Stimulated activated CD8-positive, alpha-beta memory T cell treated with anti-CD3 and anti-CD28 coated beads, Interleukin-4, amount 100 ng/mL, for 24 hours (primary cell): ENCODE measurements at places on chromosomes 12 and 14.

DNA sequence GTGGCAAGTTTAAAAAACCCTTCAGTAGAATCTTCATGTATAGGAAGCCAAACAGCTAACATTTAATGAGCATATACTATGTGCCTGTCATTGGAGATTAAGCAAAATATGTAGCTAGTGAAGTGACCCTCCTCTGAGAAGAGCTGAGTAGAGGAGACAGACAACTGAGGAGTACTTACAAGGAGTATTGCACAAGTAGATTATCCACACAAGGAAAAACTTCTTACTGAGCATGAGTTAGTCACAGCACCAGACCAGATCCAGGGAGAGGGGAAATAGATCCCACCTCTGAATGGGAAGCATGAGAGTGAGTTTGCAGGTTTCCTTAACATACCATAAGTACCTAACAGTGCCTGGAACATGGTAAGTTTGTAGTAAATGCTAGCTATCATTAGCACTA, 33.0 kb downstream of the FRMD6 start:
- DNase-seq = no peak

DNA sequence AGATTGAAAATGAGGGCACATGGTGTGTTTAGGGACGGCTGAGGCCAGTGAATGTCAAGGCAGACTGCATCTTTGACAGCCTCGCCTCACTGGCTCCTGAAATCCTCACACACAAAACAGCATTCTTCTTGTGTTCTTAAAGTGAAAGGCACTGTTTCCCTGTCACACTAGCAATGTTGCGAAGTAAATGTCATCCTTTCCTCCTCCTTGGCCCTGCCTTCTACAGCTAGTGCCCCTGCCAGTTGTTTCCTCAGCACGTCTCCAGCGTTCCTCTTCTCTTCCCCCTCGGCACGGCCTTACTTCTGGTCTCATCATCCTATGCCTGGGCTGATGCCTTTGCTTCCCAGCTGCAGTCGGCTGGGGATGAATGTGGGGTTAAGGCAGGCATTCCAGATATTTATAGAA, 129.4 kb upstream of the DNM1L start:
- no peak for DNase-seq

GRCh38 chr12:68377881-68378280, 45.7 kb upstream of the MDM1 start:
- no peak for DNase-seq

DNA sequence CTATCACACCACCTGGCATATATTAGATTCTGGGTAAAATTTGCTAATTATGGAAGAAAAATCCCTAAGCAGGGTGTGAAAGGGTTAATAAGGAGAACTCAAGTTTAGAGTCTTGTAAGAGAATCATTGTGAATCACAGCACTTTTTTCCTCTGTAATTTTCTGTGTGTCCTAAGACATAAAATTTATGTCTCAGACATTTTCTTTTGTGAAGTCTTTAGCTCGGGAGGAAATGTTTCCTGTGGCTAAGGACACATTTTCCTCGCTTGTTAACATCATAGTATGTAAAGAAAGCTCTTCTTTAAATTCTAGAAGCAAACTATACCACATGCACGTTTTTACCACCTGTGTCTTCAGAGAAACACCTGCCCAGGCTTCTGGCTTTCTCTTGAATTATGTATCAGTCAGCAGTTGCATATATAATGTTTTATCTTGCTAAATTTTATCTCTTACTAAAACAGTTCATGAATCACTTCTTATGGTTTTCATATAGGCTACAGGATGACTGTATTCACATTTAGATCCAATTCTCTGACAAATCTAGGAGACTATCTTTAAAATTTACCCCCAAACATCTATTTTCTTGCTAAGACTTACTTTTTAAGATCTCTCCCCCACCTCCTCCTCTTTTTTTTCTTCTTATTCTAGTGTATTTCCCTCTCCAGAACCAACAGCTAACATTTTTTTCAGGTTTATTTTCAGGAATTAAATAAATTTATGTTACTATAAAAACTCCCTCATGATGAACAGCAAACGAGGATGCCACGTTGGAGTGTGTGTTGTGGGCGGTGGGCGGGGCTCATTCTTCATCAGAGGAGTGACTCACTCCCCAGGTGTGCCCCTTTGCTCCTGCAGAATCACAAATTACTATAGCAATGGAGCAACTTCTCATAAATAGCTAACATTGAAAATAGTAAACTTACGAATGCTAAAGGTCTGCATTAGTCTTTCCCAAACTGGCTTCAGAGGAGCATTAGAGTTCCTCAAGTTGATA, 11.6 kb upstream of the CSRP2 start:
- DNase-seq = peak; percentile 29

DNA sequence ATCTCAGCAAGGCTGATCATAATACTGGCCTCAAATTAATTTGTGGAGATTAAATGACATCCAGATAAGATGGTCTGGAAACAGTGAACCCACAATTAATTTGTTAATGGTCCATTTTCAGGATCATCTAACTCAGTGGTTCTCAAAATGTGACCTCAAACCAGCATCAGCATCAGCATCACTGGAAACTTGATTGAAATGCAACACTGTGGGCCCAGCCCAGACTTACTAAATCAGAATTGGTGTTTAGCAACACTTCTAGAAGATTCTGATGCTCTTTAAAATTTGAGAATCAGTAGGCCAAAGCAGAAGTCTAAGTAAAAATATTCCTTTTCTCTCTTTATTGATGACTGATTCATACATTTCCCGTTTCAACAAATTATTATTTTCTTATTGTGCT, 10.7 kb upstream of the KRT82 start:
- DNase-seq = no peak

DNA sequence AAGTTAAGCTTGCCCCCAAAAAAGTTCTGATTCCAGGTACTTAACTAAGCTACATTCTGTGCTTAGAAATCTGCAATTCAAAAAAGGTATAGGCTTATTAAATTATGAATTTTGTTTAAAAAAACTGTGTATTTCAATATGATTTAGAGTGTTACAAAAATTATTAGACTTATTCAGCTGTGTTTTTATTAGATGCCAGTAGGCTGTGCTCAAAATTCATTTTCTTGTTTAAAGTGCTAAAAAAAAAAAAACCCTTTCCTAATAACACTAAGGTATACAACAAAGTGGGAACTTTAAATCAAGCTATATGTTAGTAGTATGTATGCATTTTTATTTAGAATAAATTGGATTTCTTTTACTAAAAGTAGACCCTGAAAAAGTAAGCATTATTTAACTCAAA, 25.0 kb downstream of the LRRC9 start:
- DNase-seq = no peak

DNA sequence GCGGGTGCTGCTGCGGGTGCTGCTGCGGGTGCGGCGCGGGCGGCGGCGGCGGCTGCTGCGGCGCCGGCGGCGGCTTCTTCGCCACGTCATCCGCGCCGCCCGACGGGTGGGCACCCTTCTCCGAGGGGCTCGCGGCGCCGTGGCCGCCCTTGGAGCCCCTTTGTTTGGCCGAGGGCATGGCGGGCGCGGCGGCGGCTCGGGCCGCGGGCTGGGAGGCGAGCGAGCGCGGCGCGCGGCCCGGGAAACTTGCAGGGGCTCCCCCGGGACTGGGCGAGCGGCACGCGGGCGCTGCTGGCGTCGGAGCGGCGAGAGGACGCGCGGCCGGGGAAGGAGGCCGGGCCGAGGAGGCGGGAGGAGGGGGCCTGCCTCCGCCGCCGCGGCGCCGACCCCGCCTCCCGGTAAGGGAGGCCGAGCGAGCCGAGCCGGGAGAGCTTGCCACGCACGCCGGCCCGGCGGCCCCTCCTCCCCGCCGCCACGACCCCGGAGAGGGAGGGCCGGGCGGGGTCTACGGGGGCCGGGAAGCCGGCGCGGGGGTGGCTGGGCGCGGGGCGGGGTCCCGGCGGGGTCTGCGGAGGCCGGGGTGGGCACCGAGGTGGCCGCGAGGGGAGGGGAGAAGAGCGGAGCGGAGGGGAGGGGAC, at the start of gene CKAP4:
Gene CKAP4, minus strand, starts transcription at position 347 of the 638 bp plus-strand sequence. Its CDS starts 169 bp downstream, at position 178.
- peak; percentile 34 for DNase-seq

GRCh38 chr14:48546996-48547395, 871.6 kb upstream of the MDGA2 start:
- DNase-seq = no peak
